ENCODE measurements at places on chromosomes 7 and 10.

- no peak for DNase-seq
These were observed 180.7 kb upstream of the MKI67 start for GRCh38 chr10:128306966-128307365.

DNA sequence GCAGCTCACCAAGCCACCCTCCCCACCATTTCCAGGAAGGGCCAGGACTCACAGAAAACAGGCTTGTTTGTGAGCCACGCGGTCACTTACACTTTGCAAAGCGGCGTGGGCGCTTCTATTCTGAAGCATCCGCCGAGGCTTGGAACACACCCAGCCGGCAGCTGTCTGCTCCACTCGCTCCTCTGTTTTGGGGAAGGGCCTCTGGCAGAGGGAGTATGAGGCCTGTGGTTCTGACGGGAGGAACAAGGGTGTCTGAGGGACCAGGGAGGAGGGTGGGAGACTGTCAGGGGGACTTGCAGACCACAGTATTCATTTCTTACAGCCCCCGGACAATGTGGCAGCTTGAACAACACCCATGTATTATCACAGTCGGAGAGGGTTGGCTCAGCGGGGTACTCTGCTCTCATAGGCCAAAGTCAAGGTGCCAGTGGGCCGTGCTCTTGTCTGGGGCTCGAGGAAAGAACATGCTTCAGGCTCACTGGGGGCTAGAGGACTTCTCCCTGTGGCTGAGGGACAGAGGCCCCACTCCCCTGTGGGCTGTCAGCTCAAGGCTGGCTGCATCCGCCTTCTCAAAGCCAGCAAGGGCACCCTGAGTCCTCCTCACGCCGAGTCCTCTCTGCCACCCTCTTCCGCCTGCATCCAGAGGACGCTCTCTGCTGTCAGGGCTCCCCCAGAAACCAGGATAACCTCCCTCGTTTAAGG, 60.4 kb upstream of the FAM20C start:
- DNase-seq = no peak

GRCh38 chr10:62681211-62681940, 123.1 kb upstream of the ADO start:
- peak; percentile 47 for DNase-seq

DNA sequence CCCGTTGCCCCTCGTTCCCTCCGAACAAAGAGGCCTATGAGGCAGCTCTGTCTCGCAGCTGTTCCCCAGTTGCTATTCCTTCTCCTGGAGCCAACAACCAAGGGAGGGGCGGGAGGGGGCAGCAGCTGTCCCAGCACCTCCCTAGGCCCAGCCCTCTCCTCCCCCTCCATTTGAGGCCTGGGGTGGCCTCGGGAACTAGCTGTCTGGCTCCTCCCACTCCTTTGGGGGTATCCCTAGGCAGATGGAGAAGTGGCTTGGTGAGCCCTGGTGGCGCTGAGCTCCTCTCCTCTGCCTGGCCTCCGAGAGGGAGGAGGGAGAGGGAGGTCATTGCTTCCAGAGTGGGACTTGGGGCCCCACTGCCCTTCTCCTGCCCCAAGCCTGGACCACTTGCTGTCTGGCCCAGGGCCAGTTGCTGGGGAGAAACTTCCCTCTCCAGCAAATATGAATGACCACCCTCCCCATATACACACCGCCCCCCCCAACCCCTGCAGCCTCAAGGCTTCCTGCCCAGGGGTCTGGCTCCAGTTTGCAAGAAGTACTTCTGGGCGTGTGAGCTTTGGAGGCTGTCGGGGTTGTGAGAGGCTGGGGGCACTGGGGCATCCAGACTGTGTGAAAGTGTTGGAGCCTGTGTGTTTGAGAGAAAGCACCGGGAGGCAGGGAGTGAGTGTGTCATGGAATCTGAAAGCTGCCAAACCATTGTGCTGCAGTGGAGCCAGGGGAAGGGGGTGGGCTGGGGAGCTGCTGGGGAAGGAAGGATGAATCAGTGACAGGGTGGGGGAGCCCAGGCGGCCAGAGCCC, 3.1 kb downstream of the FLNC start:
- DNase-seq = peak; percentile 73

GRCh38 chr7:47580811-47581331, 1.0 kb downstream of the TNS3 start:
- DNase-seq = peak; percentile 30

GRCh38 chr7:106841896-106842390, 23.1 kb upstream of the PIK3CG start:
- no peak for DNase-seq

GRCh38 chr7:119254742-119255141, 1018.2 kb upstream of the KCND2 start:
- peak; percentile 20 for DNase-seq

DNA sequence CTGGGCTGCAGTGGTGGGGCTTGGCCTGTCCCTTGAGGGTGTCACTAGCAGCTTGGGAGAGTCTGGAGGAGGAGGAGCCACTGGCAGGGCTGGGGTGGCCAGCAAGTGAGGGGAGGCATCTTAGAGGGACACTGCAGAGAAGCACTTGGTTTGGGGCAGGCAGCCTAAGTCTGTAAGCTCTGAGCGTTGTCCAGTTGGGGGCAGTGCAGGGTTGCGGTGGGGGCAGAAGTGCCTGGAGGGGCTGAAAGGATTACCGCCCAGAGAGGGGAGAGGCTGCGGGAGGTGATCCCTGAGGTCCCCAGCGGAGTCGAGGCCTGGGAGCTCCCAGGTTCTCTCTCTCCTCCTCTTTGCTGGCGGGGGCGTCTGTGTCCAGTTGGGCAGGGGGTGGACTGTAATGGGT, 7.4 kb downstream of the ADCYAP1R1 start:
- no peak for DNase-seq

- no peak for DNase-seq
These were observed 157.1 kb upstream of the CHST15 start for GRCh38 chr10:124250506-124250905.

DNA sequence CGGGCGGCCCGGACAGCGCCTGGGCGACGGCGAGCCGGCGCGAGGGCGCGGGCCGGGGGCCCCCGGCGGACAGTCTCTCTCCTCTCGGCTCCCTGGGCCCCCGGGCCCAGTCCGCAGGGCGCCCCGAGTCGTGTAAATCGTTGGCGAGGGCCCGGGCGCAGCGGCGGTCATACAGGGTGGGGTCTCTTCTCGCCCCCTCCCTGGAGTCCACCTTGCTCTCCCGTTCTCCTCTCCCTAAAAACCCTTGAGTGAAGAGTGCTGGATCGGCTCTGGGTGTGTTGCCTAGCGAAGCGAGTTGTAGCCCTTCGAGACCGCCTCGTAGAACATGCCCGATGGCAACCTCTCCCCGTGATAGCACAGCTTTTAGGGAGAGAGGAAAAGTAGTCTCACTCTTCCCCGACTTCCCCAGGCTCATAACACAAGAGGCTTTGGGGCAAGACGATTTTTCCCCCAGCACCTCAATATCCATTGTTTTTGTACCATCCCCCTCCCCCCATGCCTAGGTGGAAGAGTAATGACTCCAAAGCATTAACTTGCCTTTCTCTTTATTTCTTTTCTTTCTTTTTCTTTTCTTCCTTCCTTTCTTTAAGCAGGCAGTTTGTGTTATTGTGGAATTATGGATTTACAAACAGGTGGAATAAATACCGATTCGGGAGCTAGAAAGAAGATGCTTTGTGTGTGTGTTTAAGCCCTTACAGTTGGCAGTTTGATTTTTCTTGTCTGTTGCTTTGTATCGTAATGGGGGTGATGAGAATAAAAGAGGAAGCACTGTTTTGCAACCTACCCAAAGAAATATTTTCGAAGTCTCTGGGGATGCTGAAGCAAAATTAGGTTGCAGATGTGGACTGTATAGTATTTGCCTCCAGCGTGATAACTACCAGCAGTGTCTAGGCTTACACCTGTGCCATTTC, 822 bp downstream of the SHOC2 start:
- peak; percentile 40 for DNase-seq

DNA sequence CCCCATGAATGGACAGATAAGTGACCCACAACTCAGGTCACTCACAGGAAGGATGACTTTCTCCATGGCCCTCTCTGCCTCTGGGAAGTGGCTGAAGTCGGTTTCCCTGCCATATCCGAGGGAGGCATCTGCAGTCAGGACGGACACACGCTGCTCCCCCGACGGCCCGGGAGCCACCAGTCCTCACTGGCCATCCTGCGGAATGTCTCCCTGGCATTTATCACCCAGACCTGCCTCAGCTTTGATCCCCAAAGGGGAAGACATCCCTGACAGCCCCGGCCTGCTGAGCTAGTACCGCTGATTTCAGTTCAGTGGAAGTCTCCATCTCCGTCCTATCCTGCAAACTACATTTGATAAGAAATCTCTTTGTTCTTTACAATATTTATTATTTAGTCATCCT, 339.5 kb upstream of the MKI67 start:
- no peak for DNase-seq

DNA sequence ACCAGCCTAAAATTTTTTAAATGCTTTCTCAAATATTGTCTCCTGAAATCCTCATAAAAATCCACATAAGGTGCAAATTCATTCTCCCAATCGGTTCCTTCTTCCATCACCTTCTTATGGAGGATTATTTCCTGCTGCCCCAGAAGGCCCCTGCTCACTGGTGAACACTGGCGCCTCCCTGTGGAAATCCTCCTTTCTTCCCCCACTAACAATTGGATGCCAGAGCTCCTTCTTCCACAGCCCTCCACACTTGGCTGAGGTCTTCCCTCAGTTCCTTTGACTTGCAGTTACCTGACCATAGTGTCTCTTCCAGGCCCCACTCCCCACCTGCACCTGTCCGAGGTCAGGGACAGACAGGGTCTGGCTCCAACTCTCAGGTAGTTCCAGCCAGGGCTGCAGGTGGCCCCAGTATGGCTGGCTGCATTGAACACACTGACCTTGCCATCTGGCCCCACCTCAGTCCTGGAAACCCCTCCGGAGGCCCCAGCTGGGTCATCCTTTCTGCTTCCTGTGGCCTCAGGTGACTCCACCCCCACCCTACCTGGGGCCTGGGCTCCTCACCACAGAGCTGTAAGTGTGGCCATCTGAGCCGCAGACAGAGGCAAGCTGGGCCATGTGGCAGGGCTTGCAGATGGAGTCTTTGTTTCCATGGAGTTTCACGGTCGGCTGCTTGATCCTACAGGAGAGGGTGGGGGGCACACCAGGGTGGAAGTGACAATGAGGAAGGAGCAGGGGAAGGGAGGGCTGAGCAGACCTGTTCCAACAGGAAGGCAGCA, 18.4 kb downstream of the SPOCK2 start:
- DNase-seq = no peak

- DNase-seq = peak; percentile 86
These were observed 40.3 kb downstream of the NRCAM start for GRCh38 chr7:108415821-108416536.

DNA sequence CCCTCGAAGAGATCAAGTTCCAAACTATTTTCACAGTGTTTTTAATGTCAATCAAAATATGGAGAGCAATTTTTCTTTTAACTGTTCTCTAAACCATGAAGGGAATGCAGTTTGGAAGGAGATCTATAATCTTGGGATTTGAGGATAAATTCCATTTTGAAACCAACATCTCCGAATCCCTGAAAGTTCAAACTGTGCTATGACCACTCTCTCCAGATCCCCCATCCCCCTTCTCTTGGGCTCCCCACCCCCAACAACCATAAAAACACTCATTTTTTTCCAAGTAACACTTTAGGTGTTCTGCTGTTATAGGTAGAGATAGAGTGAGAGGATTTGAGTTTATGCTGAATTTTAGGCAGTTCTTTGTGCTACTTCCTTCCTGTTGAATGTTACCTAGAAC, 1.7 kb downstream of the CALD1 start:
- DNase-seq = no peak

DNA sequence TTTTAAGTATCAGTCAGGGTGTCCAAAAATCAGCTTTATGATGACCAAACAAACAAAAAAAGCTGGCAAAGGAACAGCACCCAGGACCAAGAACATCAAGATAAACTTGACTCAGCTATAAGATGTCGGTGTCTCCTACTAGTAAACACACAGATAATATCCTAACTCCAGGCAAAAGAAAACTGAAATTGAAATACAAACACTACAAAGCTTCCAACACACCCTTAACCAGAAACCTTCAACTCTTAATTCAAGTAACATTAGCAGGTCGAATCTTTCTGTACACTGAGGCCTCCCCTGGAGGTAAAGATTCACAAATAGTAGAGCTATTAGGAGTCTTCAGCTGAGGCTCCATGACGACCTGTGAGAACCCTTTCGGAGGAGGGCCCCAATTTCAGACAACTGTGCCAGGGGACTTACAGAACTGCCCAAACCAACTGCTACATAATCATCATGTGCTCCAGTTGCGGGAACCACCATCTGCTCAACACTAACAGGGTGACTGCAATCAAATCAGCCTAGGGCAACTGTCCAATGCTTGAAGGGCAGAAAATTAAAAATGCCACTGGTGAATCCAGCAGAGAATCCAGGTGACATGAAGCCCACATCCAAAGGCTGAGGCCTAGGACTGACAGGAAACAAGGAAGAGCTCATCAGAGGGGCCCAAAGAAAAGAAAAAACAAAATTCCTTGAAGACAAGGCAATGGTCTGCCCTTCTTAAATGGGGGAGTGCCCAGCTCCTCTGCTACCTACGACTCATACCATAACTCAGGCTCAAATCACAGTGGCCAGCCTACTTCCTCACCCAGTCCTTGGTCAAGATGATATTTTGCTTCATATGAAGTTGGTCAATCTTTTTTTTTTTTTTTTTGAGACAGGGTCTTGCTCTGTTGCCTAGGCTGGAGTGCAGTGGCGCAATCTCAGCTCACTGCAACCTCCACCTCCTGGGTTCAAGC, 20.0 kb downstream of the XPNPEP1 start:
- DNase-seq = peak; percentile 66

DNA sequence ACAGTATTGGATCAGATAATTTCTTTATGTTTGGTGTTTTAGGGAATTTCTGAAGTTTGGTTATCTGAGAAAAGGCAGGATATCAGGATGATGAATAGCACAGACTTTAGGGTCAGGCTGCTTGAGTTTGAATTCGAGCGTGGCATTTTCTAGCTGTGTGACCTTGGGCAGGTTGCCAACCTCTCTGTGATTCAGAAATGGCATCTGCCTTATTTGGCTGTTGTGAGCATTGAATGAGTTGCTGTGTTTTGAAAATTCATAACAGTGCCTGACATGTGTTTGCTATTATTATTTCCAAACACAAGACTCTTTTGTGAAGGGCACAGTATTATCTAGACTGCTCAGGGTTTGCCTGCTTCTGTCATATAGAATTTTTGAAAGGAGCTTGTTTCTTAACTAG, 66.9 kb downstream of the NXPH1 start:
- DNase-seq = no peak

- DNase-seq = no peak
These were observed 82.9 kb downstream of the GALNT11 start for GRCh38 chr7:152108359-152108758.

DNA sequence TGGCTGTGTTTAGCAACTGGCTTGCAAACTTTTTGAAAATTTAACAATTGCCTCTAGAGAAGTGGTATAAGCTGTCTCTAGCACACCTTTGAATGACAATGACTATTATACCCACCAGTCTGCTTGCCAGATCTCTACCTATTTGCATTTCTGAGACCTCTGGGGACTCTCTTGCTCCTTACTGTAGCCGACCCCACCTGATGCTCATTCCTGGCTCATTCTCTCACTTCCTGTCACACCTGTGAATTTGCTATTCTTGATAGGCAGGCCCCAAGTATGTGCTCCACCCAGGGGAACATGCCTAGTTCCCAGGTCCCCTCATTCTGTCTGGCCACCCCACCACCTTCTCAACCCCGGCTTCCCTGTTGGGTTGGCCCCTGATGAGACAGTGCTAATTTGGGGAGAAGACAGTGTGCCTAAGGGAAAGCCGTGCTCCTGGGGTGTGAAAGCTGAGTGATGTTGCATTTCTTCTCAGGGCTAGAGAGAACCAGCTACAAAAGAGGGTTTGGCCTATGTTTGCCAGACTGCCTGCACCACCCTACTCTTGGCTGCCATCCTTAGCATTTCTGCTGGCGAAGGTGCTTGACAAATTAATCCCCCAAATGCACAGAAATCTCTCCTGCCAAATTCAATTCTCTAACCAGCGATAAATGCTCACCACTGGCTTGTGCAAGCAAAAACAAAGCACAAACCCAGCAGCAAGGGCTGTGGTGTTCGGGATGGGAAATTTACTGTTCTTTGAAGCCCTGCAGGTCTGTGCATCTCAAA, 138.2 kb downstream of the RPS24 start:
- no peak for DNase-seq
